GM18507 (cell line): ENCODE measurements at places on chromosomes 5 and 9.

DNA sequence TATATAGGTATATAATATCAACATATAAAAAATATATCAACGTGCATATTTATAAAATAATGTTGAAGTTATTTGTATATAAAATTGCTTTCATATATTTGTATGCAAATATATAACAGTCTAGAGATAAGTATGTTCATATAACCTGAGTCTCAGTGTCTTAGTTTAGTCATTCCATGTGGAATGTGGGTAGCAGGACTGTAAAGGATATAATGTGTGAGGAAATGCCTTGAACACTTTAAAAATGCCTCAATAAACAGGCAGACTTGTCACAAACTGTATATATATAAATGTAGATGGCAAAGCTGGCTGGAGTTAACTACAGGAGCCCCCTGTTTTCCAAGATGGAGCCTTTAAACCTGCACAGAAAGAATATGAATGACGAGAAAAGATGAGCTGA is 48.4 kb downstream of the CCDC125 start:
- no peak for DNase-seq

GRCh38 chr9:21357479-21358460 is 7.1 kb upstream of the IFNA6 start:
- no peak for DNase-seq

- DNase-seq: no peak
Observed at GRCh38 chr5:43255704-43256103, 57.5 kb downstream of the HMGCS1 start.

- no peak for DNase-seq
Observed at GRCh38 chr5:124457101-124457500, 289.3 kb downstream of the ZNF608 start.

DNA sequence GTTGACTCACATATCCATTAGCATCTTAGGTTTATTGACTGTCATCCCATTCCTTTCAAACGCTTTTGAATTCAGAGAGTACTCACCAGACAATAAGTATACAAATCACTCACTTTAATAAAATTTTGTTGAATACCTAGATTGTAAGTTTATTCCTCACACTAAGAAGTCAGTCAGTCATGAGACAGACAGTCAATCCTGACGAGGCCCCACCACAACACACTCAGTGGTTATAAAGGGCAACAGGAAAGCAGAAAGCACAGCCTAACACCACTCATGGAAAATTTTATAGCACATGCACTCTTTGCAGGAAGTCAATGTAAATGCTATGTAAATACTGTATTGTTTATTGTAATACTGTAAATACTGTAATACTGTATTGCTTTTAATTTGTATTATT is 176.3 kb upstream of the PTGER4 start:
- no peak for DNase-seq

DNA sequence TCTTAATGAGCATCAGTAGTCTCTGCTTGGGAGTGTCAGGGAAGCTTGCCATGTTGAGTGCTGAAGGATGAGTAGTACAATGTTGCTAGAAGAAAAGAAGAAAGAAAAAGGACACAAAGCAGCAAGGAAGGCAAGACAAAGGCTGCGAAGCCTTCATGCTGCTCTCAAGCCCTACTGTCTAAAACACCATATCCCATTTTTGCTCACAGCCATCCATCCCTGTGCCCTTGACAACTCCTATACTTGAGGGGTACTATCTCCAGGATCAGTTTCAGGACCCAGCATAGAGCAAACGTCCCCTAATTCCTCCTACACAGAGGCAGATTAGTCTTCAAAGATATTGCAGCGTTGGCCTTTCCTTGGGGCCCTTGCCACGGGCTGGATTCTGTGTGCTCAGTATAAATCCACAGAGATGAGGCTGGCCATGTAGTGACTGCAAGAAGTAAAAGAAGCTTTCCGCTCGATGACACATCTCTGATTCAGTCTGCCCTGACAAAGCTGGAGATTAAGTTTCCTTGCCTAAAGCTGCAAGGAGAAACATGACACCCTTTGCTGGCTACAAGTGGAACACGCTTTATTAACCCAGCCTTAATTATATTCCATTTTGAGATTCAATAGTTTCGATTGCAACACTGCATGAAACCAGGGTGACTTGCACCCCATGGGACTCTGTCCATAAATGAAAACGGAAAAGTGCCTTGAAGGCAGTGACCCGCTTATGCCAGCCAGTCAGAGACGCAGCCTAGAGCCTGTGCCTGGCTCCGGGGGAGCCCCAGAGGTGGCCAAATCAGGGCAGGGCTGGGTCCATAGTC is 304.6 kb downstream of the ACTL7B start:
- DNase-seq: no peak

DNA sequence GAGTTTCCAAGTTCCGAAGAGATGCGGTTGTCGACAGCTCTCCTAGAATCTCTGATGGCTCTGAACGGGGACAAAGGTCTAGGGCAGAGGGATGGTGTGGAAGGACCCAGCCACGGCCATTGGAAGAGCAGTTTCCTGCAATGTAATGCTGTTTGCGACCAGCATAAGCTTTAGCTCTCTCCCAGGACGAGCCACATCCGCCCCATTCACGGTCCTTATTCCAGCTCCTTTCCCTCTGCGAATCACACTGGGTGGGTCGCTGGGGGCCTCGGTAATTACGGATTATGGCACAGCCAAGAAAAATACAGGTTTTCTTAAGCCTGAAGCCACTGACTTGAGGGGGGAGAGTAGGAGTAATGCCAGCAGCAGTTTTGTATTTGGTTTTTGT is 22.7 kb downstream of the ANXA2R start:
- DNase-seq: no peak

DNA sequence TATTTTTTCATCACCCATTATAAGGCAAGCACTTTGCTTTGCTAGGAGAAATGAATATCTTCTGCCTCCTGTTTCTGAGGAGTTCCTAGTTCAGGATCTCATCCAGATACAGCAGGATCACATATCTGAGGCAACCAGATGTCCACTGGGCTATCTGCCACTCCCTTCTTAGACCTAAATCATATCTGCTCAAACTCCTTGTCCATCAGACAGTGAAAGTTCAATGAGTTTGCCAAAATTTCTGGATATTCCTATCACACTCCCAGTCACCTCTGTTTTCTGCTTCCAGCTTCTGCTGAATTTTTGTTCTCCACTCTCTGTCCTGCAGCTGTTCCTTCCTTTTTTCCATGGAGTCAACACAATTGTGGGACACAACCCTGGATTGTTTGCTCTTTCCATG is 54.2 kb upstream of the BASP1 start:
- DNase-seq: no peak

DNA sequence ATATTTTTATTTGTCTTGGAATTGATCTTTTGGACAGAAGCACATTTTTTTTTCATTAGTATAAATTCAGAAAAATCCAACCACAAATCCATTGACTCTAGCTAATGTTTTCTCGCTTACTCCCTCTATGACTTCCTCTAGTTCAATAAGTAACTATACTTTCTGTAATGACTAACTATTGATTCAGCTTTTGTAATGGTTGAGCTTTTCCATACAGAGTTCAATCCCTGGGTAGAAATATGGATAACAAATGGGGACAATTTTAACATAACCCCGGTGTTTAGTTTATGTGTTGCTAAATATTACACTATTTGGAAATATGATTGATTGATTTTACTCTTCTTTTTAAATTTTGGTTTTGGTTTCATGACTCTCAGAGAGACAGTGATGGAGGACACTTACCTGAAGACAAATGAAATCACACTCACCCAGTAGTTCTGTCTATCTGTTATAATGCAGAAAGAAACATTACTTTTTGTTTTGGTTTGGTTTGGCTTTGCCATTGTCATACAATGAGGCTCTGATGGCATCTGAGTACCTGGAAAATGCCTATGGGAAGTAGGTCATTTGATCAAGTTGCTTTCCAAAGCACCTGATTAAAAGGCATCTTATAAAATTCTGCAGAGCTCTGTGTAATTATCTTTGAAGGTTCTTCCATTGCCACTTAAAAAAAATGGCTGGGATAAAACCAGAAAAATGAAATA is 309.7 kb upstream of the MPDZ start:
- no peak for DNase-seq

GRCh38 chr9:125985142-125985997 is 238.2 kb downstream of the PBX3 start:
- no peak for DNase-seq

DNA sequence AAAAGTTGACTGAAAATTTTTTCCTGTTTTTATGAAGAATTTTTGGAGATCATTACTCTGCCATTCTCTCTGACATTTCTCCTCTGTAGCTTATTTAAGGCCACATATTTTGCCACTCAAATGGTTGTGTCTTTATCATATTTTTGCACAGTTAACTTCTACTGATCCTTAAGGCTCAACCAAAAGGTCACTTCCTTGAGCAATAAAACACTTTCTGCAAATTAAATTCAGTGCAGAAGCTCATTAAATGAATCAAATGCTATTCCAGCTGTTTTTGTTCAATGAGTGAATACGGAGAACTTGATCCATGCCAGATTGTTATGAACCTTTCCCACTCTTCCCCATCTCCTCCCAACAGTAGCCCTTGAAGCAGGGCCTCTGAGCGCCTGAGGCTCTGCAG is 93.8 kb upstream of the EPB41L4A start:
- DNase-seq: no peak

DNA sequence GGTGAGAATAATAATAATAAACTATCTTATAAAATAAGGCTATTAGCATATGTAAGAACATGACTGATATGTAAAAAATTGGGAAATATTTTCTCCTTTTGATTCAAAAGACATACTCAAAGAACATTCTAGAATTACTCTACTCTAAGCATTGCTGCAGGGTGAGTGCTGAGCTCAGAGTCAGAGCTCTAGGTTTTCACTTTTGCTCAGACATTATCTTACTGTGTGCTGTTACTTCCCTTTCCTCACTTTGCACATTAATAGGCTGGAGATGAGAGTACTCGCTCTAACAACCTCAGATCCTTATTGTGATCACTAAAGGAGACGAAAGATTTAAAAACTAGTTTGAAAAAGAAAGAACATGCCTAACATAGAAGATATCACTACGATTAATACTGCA is 99.4 kb upstream of the C9orf72 start:
- no peak for DNase-seq

GRCh38 chr5:50711280-50711679 is 44.8 kb downstream of the PARP8 start:
- DNase-seq: peak; percentile 18

GRCh38 chr5:58887721-58888409 is 305.0 kb downstream of the RAB3C start:
- no peak for DNase-seq

- no peak for DNase-seq
Observed at GRCh38 chr5:83362526-83362925, 109.0 kb upstream of the VCAN start.

GRCh38 chr9:21762064-21762463 is 40.4 kb upstream of the MTAP start:
- DNase-seq: no peak

DNA sequence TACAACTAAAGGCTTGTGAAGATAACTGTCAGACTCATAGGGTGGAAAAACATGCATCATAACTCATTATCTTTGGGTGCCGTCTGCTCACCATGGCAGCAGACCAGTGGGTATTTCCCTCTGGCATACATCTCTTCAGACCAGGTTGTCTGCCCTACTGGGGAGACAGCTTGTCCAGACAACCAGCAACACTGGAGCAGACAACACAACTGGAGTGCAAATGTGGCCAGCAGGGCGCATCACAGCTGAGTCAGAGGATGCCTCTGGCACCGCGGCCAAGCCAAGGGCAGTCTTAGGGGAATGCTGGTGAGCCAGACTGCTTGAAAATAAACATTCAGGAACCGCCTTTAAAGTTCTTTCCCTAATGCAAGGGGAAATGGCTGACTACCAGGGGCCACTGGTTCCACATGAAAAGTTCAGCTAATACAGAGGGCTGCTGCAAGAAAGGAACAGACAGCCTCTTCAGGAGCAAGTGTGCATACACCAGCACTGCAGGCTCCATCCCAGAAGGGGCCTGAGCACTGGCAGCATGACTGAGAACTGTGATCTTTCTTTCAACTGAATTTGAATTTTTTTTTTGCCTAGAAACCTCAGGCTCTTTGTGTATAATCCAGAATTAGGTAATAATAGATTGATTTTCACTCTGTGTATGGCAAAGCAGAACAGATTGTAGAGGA is 77.3 kb downstream of the MAMDC2 start:
- DNase-seq: no peak

DNA sequence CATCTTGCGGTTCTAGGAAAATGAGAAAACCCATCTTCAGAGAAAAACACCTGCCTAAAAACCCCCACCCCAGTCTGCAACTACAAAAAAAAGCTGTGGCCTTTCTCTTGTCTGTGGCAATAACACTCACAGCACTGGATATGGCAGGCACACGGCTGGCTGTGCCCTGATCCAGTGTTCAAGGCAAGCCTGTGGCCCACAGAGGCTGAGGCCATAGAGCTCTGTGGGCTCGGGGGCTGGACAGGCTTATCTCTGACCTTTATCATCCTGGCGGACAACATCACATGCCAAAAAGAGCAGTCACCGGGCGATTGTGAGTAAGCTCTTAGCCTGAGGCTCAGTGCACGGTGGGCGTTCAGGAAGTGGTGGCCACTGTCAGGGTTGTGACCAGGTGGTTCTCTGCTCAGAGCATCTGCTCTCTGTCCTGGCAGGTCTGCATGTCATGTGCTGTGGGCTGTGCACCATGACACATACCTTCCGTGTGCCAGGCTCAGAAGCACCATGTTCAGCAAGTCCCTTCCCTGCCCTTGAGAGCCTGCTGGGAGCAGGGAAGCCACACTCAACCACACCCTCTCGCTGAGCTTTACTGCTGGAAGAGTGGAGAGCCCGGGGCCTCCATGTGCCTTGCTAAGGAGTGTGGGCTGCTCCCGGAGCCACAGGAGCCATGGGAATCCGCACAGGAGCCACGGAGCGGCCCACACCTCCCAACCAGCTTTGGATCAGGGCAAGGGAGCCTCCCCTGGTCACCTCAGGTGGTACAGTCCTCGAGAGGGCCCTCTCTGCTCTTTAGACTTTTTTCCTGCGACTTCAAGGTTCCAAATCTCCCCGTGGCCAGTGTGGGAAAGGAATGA is 34.6 kb upstream of the WDR38 start:
- DNase-seq: no peak

GRCh38 chr9:6133346-6134063 is 82.1 kb upstream of the IL33 start:
- peak; percentile 23 for DNase-seq

- DNase-seq: no peak
Observed at GRCh38 chr9:131125038-131125287, 423 bp upstream of the NUP214 start.

DNA sequence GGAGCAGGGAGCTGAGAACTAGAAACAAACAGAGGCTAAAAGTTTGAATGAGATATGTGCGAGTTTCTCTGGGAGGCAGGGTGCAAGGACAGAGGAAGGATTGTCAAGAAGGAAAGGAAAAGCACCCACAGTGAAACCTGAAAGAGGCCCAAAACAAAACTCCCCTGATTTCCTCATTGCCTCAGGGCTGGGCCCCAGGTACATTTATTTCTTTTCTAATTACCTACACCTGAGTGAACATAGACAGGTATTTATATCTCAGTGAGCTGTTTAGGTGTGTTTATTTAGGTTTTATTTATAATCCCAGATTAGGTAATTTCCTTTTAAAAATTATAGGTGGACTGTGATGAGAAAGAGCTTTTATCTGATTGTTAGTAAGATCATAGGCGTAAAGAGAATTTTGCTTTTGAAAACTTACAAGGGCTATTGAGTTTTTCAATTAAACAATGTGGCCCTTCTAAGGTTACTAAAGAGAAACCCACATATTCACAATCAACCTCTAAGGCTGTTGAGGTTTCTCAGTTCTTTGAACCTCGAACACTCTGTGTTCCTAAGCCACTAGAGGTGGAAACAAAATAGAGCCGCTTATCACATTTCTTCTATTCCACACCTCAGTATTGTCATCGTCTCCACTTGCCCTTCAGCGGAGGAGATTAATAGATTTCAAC is 344.8 kb downstream of the ZNF608 start:
- DNase-seq: no peak
